ENCODE measurements at places on chromosomes 1 and 21.

DNA sequence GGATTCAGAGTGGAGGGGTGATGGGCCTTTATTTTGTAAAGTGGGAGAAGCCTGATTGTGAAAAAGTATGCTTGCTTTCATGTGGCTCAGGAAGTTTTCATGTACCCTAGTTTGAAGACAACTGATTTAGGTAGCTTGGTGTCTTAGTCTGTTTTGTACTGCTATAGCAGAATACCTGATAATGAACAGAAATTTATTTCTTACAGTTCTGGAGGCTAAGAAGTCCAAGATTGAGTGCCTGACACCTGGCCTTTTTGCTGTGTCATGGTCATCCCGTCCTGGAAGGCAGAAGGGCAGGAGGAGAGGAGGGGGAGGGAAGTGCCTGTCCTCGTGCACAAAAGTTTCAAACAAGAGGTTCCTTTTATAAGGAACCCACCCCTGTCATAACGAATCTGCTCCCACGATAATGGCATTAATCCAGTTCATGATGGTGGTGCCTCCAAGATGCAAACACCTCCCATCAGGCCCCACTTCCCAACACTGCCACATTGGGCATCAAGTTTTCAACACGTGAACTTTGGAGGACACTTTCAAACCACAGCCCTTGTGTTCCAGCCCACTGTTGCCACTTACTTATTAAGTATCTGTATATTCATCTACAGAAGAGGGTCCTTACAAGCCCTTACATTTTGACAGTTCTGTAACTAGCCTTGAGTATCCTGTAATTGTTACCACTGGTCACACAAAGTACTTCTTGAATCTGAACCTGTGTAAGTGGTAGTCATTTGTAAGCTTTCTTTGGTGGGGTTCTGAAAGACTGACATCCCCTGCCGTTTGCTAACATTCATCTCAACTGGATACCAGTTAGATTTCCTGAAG lies 9.5 kb downstream of the UCK2 start:
- DNase-seq: no peak

DNA sequence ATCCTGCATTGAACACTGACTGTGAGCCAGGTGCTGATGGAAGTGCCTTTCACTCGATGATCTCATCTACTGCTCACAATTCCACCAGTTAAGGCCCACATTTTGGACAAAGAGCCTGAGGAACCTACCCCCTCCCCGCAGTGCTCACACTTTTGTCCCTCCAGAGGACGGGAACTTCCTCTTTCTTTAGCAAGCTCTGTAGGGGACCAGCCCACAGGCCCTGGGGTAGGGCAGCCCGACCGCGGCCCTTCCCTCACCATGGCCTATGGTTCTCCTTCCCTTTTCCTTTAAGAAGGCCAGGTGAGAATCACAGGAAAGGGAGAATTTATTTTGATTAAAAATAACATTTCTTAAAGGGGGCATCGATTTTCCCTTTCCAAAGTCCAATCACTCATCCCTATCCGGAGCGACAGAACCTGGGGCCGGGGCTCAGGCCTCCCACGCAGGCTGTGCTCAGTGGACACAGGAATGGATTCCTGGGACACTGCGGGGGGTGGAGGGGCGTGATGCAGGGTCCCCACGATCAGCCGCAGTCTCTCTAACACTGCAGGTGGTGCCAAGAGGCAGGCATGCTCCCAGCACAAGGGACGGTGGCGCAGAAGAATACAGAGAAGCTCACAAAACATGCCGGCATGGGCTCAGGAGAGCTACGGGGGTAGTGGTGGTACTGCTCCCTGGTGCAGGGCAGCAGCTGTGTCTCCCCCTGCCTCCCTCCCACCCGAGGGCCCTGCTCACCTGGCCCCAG lies 8.9 kb upstream of the KCNE1 start:
- no peak for DNase-seq

DNA sequence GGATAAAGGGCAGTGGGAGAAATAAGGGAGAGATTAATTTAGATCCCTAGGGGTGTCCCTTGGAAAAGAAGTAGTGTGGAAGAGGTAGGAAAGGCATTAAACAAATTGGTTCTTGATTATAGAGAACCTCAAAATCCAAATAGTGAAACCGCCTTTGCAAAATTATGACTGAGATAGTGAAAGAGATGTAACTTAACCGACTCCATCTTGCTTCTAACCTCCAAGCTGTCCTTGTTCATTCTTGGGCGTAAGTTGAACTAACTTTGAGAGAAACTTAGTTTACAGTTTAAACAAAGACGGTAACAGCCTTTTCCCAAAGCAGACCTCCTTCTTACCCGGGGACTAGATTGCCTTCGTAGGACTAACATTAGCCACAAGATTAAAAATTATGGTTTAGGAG lies 3.2 kb upstream of the RAB3GAP2 start:
- DNase-seq: no peak

DNA sequence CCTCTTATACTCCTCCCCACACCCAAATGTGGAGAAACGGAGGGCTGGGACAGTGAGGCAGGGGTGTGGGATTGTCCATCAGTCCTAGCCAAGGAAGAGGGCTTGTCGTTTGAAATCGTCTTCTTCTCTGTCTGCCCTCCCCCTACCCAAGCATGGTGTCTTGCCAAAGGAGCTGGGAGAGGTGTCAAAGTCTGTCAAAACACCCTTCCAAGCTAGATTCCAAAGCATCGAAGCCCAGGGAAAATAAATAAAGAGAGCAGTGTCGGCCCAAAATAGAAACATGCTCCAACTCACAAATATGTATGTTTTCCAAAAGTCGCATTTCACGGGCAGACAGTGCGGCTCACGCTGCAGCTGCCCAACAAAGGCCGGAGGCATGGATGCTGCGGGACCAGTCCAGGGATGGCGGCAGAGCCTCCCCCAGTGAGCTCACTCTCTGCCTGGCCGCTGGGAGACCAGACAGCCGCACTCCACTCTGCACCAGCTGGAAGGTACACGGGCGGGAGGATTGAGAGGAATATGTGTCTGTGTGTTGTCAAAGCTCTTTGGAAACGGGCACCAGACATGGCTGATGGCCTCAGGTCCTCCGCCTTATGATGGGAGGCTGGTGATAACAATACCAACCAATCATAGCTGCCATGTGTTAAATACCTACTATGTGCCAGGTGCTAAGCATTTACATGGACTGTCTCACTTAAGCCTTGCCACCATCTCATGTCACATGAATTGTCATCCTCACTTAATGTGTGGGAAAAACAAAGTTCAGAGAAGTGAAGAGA lies 3.9 kb downstream of the DISP3 start:
- no peak for DNase-seq

GRCh38 chr1:243672539-243673074 lies 177.4 kb downstream of the AKT3 start:
- no peak for DNase-seq

DNA sequence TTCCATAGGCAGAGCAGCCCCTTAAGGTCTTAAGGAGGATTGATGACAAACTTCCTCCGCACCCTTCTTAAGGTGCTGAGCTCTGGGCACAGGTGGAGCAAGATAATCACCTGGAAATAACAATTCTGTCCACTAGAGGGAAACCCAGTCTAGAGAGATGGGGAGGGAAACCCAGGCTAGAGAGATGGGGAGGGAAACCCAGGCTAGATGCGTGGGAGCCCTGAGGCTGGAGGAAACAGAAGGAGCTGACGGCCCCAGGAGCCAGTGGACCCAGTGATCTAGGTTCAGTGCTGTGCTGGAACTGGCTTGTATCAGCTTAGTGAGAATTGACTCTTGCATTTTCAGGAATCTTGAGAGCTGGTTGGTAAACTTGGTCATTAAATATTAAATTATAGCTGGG lies 17.8 kb upstream of the MYCL start:
- DNase-seq: no peak

DNA sequence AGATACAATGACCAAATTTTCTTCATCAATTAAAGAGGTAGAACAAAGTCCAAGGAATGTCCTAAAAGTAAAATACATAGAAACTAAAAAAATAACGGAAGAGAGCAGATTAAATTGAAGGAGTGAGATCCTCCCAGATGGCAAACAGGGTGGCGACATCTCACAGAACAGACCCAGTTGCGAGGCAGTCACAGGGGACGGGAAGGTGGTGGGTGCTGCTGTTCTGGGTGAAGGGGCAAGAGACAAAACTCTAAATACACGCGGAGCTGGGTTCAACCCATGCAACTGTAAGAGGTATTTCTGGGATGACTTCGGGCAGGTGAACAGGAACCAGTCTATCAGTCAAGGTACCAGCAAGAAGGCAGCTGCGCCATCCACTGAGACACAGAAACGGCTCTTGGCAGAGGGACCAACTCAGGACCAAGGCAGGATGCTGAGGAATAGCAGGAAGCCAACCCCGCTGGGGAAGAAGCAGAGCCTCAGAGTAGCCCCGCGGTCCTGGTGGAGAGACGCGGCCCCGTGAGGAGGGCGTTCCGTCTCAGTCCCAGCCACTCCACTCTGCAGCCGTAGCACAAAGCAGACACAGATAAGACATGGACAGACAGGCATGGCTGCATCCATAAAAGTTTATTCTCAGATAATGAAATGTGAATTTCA lies 32.2 kb downstream of the WDR4 start:
- no peak for DNase-seq

DNA sequence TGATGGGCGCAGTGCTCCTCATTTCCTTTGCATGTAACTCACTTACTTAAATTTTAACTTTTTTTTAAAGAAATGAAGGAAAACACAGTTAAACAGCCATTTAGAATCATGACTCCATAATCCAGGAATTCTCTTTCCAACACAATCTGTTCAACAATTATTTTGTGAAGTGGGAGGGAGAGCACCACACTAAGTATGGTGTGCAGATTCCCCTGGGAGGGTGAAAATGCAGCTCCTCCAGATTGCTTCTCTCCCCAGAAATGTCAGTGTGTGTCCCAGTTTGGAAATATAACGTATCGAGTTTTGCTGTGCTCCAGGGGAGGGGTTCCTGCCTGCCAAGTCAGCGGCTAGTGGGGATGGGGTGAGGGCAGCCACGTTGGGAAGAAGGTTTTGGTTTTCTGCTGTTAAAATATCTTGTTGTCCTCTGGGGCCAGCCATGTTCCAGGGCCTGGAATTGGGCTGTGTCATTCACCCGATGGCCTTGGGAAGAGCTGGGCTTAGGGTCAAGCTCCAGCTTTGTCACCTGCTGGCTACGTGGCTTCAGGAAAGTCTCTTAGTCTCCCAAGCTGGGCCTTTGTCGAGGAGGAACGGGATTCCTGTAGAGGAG lies 17.3 kb upstream of the DISP3 start:
- no peak for DNase-seq

DNA sequence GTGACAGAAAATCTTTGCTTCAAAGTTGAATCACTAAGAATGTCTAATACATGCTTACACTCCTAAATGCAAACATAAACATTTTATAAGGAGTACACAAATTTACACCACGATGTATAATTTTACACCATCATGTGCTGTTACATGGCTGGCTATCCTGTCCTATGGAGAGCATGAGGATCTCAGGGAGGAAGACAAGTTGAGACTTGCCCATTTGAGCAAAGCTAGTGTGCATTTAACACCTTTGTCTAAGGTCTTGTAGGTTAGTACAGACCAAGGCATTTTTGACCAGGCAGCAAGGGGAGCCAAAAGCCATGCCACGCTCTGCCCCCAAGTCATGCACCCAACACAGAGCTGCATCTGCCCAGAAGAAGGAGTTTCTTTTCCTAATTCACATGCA lies 14.5 kb upstream of the COG2 start:
- no peak for DNase-seq

GRCh38 chr1:200306944-200307754 lies 102.7 kb downstream of the ZNF281 start:
- no peak for DNase-seq

- DNase-seq: no peak
Observed at GRCh38 chr1:192131914-192132313, 26.3 kb upstream of the RGS18 start.

DNA sequence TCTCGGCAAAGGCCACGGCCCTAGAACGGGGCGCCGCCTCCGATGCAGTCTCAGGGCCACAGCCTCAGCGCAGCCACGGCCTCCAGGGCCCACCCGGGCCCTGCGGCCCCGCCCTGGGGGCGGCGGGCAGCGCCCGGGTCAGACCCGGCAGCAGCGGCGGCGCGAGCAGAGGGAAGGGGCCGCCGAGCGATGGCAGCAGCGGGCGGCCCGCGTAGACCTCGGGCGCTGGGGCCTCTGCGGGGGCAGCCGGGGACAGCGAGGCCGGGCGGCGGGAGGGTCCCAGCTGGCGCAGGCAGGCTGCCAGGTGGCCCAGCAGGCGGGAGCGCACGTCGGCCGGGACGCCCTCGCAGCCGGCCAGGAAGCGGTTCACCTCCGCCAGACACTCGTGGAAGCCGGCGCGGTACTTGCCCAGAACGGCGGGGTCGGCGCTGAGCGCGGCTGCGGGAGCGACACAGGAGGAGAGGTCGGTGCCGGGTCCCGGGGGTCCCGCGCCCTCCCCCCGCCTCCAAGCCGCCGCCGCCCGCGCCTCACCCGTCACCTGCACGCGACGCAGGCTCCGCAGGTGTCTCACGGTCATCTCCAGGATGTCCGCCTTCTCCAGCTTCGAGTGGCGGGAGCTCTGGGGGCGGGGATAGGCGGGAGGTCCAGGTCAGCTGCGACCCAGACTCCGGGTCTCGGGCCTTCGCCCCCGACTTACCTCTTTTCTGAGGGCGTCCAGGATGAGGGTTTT lies 737 bp downstream of the HES4 start:
- no peak for DNase-seq

GRCh38 chr1:35641233-35641866 lies at the start of gene PSMB2:
Gene PSMB2 (minus strand): TSS chr1:35641526. CDS start chr1:35641432, 94 bp downstream.
- DNase-seq: peak; percentile 90

- no peak for DNase-seq
Observed at GRCh38 chr1:62362061-62362917, 43.1 kb upstream of the KANK4 start.

GRCh38 chr1:3011631-3012455 lies 9.4 kb upstream of the ACTRT2 start:
- no peak for DNase-seq

DNA sequence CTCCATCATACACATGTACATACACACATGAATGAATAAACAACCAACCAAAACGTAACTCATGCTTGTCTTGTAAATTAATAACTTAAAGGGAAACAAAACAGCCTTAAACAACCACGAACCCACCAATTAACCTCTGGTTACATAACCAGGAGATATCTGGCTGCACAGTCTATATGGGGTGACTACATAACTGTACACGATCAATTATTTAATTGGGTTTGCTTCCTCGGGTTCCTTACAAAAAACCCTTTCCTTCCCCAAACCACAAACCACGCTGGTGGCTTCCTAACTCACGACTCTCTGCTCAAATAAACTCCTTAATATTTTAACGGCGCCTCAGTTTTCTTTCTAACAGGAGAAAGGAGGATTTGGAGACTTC lies 744 bp downstream of the ZNF670 start:
- no peak for DNase-seq

DNA sequence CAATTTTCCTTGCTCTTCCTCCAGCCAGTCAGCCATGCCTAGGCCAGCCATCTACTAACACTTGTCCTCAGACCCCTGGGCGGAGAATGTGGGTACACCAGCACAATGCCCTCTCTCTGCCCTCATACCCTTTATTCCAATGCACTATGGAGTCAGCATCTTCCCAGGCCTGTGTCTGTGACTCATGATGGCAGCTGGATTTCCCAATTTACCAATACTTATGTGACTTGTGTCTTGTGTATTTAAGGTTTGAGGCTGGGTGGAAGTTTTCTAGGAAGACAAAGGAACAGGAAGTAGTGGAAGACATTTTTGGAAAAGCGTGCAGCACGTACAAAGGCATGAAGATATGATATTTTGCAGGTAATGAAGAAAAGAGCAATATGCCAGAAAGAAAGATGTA lies 114.3 kb downstream of the NMNAT2 start:
- no peak for DNase-seq

All from T1000 (cell line).